Globus pallidus (tissue), 1 donor: ENCODE measurements at places on chromosomes 5 and 9.

- DNase-seq = peak; percentile 35
Observed at GRCh38 chr5:32709750-32710549, 1.2 kb upstream of the NPR3 start.

- DNase-seq = no peak
Observed at GRCh38 chr5:127885176-127885575, 182.0 kb downstream of the CCDC192 start.

- DNase-seq = no peak
Observed at GRCh38 chr9:93255994-93256877, 72.3 kb downstream of the WNK2 start.

- DNase-seq = no peak
Observed at GRCh38 chr5:176722757-176723156, 75.5 kb downstream of the TSPAN17 start.

GRCh38 chr9:136312436-136312835, 8.5 kb upstream of the CCDC187 start:
- DNase-seq = peak; percentile 57

GRCh38 chr9:108983885-108984284, 29.4 kb downstream of the CTNNAL1 start:
- no peak for DNase-seq

GRCh38 chr9:121772600-121773285, 121.3 kb downstream of the DAB2IP start:
- peak; percentile 47 for DNase-seq

GRCh38 chr5:180424094-180424493, 70.1 kb upstream of the CNOT6 start:
- DNase-seq = no peak

DNA sequence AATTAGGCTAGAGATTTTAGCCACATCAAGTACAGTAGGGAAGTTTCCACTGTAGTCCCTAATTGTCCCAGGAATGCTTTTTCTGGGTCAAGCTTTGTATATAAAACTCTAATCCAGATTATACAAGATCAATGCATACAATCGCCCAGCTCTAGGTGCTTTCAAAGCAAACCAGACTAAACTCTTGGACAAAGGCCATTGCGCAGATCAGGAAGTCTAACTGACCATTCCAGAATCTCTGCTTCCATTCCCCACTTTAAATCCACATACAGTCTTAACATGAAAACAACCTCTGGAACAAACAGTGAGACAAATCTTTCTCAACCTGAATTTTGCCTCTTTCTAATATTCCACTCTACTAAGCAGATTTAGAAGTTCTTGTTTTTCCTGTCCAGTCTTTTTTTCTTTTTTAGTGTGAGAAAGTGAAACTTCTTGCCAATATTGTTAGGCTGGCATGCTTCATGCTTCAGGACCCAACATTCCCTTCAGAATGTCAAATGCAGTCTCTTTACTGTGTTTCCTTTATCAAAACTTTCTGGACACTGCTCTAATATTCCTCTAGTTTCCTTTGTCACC, 76.1 kb downstream of the ITGA1 start:
- DNase-seq = no peak

DNA sequence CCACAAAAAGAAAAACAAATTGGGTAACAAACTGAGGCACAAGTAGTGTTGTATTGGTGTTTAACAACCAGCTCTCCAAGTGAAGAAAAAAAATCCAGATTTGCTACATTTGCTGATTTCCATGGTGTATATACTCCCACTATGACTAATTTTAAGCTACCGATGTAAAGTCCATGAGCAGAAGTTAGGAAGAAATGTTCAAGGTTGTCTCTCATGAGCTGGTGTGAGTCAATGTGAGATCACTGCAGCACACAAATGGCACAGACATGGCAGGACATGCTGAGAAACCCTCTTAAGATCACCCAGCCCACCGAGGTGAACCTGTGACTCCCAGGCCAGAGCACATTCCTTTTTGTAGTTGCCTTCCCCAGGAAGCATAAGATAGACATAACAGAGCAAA, 36.2 kb downstream of the SLC44A1 start:
- DNase-seq = no peak

DNA sequence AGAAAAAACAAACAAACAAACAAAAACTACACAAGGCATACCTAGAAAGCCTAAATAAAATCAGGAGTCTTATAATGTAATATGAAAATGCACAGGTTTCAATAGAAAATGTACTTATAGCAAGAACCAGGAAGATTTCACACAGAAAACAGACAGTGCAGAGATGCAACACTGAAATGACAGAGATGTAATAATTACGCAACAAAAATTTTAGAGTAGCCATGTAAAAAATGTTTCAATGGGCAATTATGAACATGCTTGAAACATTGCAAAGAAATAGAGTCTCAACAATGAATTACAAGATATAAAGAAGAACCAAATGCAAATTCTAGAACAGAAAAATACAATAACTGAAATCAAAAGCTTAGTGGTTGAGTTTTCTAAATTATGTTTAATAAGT, 405.9 kb downstream of the PLK2 start:
- no peak for DNase-seq

DNA sequence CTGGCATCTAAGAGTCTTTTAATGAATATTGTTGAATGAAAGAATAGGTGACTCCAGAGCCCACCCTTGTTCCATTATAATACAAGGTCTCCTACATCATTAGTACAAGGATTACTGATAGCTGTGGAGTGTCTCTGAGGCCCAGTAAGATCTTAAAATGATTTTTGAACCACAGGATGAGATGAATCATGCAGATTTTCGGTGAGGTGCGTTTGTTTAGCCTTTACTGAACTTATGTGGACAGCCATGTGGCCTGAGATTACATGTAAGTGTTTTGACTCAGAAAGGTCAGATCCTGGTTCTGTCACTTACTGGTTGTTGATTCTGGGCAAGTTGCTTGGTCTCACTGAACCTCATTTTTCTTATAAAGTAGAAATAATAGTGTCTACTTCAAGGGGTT, 21.6 kb downstream of the NFX1 start:
- DNase-seq = no peak

DNA sequence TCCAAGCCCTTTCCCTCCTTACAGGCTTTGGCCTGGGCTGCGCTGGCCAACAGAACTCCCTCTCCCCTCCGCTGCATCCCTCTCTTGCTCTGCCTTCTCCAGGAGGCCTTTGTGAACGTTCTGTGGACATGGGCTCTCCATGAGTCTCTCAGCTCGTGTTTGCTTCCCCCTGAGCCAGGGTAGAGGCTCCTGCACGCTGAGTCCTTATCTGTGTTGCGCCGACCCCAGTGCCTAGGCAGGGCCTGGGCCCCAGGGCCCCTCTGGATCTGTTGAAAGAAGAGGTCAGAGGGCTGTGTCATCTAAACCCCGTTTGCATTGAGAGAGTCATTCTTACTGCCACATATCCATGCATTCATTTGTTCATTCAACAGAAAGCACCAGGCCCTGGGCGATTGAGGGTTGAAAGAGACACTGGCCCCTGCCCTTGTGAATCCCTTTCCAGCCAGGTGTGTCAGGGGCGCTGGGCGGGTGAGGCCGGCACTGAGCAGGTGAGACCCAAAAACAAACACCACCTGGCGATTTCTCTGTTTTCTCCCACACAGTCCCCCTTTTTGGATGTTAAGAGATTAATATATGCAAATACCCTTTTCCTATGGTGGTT, 111.2 kb upstream of the IER5L start:
- DNase-seq = no peak

DNA sequence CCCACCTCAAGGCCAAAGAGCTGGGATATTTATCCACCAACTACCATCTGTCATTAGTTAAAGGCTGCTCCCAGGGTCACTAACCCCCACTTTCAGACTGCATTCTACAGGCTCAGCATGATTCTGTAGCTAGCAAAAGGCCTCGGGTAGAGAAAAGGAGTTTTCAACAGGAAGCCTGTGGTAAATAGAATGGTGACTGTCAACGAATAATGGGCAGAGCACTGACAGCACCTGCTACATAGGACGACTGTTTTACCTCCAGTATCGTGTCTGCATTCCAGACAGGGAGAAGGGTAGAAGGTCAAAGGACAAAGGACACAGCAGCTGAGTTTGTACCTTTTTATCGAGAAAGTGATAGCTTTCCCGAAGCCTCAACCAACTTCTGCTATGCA, 20.3 kb downstream of the MFAP3 start:
- no peak for DNase-seq

GRCh38 chr5:139295346-139296057, 2.0 kb downstream of the MATR3 start:
- DNase-seq = no peak

DNA sequence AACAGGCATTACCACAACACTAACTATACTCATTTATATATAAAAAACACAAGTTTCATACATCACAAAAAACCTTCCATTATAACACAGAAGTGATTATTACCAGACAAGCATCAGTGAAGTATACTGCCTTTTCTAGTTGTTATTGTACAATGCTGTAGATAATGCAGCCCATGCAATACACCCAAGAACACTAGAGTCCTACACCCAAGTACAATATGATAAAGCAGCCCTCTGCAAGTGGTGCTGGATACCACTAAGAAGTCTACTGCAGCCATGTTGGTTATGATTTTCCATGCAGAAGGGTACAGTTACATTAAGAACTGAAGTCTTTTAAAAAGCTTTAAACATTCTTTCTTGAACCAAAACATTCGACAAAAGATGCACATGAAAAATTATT, 10.3 kb downstream of the ZFAND5 start:
- peak; percentile 35 for DNase-seq

GRCh38 chr5:41195228-41195627, 18.1 kb downstream of the C6 start:
- no peak for DNase-seq

DNA sequence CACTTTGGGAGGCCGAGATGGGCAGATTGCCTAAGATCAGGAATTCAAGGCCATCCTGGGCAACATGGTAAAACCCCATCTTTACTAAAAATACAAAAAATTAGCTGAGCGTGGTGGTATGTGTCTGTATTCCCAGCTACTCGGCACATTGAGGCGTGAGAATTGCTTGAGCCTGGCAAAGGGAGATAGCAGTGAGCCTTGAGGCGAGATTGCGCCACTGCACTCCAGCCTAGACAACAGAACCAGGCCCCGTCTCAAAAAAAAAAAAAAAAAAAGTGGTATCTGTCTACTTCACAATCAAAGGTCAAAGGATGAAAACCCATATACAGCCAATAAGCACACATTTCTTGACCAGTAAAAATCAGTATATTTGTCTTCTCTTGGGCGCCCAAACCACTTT, 728.5 kb upstream of the ADAMTS16 start:
- no peak for DNase-seq

GRCh38 chr5:98454407-98454806, 319.1 kb upstream of the RGMB start:
- DNase-seq = no peak

GRCh38 chr9:7315746-7316145, 483.8 kb downstream of the DMAC1 start:
- no peak for DNase-seq

GRCh38 chr9:82031538-82032280, 43.1 kb downstream of the SPATA31D1 start:
- DNase-seq = peak; percentile 5

DNA sequence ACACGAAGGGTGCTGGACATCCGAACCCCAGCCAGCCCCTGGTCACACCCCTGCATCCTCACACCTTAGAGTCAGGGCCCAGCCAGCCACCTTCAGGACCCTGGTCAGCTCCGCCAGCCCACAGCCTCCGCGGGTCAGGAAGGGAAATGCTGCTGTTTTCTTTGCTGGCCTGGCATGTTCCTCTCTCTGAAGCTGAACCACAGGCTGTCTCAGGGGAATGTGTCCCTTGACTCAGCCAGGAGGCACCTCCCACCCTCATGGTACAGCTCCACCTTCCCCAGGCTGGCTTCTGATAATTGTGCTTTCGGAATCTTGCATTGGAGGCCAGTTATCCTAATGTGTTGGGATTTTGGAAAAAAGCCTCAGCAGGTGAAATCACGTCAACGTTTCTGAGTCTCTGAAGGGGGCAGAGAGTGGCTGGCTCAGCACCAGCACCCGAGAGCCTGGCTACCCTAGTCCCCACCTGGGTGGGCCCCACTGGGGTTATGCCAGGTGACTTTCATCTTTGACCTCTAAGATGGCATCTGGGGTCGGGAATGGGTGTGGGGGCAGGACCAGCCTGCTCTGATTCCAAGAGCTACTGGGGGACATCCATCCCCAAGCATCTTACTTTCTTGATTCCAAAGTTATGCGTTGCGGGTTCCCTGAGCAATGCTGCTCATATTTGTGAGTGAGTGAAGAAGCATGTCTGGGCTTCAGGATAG, 9.8 kb upstream of the OLFM1 start:
- no peak for DNase-seq

DNA sequence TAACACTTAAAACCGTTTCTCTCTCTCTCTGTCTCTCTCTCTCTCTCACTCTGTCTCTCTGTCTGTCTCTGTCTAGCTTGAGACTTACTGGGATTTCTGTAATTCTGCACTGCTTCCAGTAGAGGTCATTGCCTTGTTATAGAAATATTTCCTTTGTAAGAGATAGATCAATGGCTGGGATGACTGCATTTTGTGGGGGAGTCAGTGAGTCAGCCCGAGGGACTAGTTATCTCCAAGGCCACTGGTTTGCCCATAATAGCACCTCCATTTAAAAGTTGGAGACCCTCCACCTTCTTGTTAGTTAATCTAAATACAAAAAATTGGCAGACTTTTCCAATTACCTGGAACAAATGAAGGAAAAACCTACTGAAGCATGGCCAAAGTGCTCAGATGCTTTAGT, 547.2 kb downstream of the LRRC70 start:
- DNase-seq = no peak

GRCh38 chr5:142627383-142628217, 58.3 kb downstream of the FGF1 start:
- DNase-seq = peak; percentile 70

DNA sequence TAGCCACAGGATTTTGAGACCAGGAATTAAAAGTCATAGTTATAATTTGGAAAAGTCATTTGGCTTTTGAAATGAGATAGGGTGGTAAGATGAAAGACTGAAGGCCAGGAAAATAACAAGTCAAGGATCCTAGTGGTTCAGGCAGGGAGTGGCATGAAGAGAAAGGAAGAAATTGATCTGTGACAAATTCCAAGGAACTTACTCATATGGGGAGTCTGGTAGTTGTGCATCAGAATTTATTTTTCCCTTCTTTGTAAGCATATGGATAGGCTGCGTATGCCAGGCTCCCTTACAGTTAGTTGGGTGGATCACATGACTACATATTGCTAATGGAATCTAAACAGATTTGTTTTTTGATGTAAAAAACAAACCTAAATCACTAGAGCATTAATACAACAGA, 21.0 kb downstream of the ISL1 start:
- no peak for DNase-seq

- DNase-seq = no peak
Observed at GRCh38 chr5:72021651-72022357, 85.5 kb upstream of the MAP1B start.
